ENCODE measurements at places on chromosomes 3 and 15.
A peak's percentile ranks its signal among the peaks of the same experiment; 100 is the strongest.

GRCh38 chr3:65828706-65829105, 210.0 kb downstream of the MAGI1 start:
- no peak overlapping the region for H3K4me3 ChIP-seq
- DNase-seq, result no peak
- no peaks in the 10 kb centered on the region for H3K27me3 ChIP-seq

DNA sequence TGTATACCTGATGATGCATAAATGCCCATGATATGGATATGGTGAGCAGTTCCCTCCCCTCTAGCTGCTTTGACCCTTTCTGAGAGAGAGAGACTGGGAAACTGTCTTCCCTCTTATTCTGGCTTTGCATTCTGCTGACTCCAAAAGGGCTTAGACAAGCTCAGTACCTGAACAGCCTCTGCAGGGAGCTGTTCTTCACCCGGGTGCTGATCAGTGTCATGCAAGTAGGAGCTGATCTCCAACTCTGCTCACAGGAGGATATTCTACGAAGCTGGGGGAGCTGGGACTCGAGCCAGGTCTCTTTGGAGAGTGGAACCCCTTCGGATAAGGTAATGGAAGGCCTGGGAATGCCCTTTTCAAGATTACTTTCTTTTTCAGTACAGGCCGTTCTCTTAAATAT, 237.1 kb downstream of the RYR3 start:
- no peaks in the 10 kb centered on the region for H3K4me1 ChIP-seq
- no peak for DNase-seq
- no peak overlapping the region for H3K4me3 ChIP-seq
- no peak overlapping the region for H3K27ac ChIP-seq
- H3K27me3 ChIP-seq, result no peaks in the 10 kb centered on the region

GRCh38 chr3:187744169-187745151, 808 bp downstream of the BCL6 start:
- H3K27ac ChIP-seq, result peak overlapping the region; percentile 99
- peak; percentile 48 for DNase-seq
- peaks cover 32% of the 10 kb centered on the region for H3K4me1 ChIP-seq
- no peaks in the 10 kb centered on the region for H3K36me3 ChIP-seq
- H3K27me3 ChIP-seq, result peaks cover 4% of the 10 kb centered on the region
- H3K4me3 ChIP-seq, result peak overlapping the region; percentile 83

GRCh38 chr15:70514251-70514650, 249.1 kb downstream of the UACA start:
- H3K27me3 ChIP-seq, result no peaks in the 10 kb centered on the region
- H3K4me1 ChIP-seq, result no peaks in the 10 kb centered on the region
- no peak overlapping the region for H3K27ac ChIP-seq
- no peak for DNase-seq
- H3K36me3 ChIP-seq, result no peaks in the 10 kb centered on the region

GRCh38 chr3:133572158-133573053, 1.1 kb upstream of the CDV3 start:
- H3K4me3 ChIP-seq, result peak overlapping the region; percentile 41
- H3K4me1 ChIP-seq, result no peaks in the 10 kb centered on the region
- H3K27me3 ChIP-seq, result no peaks in the 10 kb centered on the region
- peak overlapping the region; percentile 82 for H3K27ac ChIP-seq
- no peak for DNase-seq
- no peaks in the 10 kb centered on the region for H3K36me3 ChIP-seq

DNA sequence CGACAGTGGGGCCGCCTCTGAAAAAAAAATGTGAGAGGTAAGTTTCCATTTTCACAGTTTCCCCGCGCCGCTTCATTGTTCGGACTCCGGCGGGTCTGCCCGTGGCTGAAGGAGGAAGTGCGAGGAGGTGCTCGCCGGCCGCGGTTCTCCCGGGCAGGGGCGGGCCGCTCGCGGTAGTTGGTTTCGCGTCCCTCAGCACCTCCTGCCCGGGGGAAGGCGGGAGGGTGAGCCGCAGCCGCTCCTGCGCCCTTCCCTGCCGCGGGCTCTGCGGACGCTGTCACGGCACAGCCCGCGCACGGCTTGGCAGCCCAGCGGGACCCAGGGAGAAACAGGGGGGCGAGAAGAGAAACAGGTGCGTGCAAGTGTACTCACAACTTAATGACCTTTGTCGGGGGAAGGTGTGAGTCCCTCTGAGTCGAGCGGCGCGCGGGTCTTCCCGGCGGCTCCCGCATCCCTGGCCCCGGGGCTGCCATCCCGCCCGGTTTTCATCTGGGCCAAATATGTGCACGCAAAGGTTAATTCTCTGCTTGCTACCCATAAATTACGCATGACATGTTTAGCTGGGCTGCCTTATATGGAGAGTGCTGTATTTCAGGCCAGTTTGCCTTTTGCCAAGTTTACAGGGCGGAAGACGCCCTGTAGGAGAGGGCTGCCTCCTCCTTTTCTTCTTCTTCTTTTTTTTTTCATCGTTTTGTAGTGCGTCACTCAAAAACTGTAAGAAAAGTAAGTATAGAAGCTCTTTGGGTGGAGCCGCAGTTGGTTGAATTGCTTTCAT, 514 bp downstream of the MBNL1 start:
- H3K27me3 ChIP-seq, result no peaks in the 10 kb centered on the region
- H3K4me1 ChIP-seq, result peaks cover 5% of the 10 kb centered on the region
- peak overlapping the region; percentile 95 for H3K4me3 ChIP-seq
- H3K27ac ChIP-seq, result peak overlapping the region; percentile 98
- no peaks in the 10 kb centered on the region for H3K36me3 ChIP-seq
- DNase-seq, result peak; percentile 82

GRCh38 chr15:48966595-48967301, 3.0 kb upstream of the SHC4 start:
- no peaks in the 10 kb centered on the region for H3K27me3 ChIP-seq
- no peak overlapping the region for H3K4me3 ChIP-seq
- H3K27ac ChIP-seq, result no peak overlapping the region
- no peak for DNase-seq
- H3K36me3 ChIP-seq, result no peaks in the 10 kb centered on the region

DNA sequence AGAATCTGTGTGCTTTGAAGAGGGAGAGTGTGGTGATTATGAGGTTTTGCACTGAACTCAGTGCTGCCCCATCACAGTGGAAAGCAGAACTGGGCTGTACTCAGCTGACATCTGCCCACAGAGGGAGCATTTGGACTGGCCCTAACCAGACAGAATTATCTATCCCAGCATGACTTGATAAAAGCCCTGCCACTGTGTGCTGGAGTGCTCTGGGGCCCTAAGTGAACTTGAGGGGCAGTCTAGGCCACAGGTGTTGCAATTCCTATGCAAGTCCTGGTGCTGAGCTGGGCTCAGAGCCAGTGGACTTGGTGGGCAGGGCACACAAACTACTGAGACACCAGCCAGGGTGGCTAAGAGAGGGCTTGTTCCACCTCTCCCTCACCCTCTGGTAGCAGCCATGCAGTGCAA, 269.2 kb upstream of the CTNNB1 start:
- H3K27ac ChIP-seq, result no peak overlapping the region
- H3K27me3 ChIP-seq, result no peaks in the 10 kb centered on the region
- no peak overlapping the region for H3K4me3 ChIP-seq
- H3K36me3 ChIP-seq, result no peaks in the 10 kb centered on the region
- no peak for DNase-seq
- H3K4me1 ChIP-seq, result no peaks in the 10 kb centered on the region

DNA sequence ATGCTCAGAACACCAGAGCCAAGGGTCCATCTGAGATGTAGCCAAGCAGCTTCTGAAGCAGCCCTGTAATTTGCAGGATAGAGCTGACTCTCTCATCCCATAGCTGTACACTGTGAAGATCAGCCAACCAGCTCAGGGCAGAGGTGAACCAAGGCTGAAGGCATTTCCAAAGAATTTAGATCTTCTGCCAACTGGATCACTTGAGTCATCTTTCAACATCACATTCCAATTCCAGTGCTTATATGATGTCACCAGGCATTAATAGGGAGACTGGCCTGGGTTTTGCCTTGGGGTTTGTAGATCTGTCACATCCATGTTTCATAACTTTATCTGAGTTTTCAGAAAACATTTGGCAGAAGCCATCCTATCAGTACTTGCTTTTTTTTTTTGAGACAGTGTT, 98.2 kb downstream of the NR2F2 start:
- DNase-seq, result no peak
- no peak overlapping the region for H3K27ac ChIP-seq
- no peaks in the 10 kb centered on the region for H3K36me3 ChIP-seq
- no peak overlapping the region for H3K4me3 ChIP-seq

DNA sequence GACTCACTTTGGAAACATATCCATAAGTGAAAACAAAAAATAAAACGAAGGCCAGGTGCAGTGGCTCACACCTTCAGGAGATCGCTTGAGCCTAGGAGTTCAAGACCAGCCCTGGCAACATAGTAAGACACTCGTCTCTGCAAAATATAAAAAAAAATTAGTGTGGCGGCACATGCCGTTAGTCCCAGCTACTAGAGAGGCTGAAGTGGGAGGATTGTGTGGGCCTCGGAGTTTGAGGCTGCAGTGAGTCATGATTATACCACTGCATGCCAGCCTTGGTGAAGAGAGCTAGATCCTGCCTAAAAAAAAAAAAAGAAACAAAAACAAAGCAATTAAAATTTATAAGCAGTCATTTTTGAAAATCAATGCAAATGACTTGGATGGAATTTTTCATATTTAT, 54.7 kb upstream of the NANOGP8 start:
- H3K27me3 ChIP-seq, result no peaks in the 10 kb centered on the region
- no peak overlapping the region for H3K27ac ChIP-seq
- DNase-seq, result no peak
- no peaks in the 10 kb centered on the region for H3K36me3 ChIP-seq
- no peaks in the 10 kb centered on the region for H3K4me1 ChIP-seq

GRCh38 chr3:126952983-126953660, 29.8 kb upstream of the PLXNA1 start:
- H3K36me3 ChIP-seq, result peaks cover 27% of the 10 kb centered on the region
- no peak overlapping the region for H3K27ac ChIP-seq
- DNase-seq, result no peak
- no peak overlapping the region for H3K4me3 ChIP-seq

GRCh38 chr3:42179110-42179725, 86.8 kb downstream of the CCK start:
- peak; percentile 40 for DNase-seq
- H3K27me3 ChIP-seq, result no peaks in the 10 kb centered on the region
- no peak overlapping the region for H3K4me3 ChIP-seq

GRCh38 chr15:62546628-62547027, 381.5 kb upstream of the C2CD4B start:
- H3K4me3 ChIP-seq, result no peak overlapping the region
- H3K4me1 ChIP-seq, result peaks cover 9% of the 10 kb centered on the region
- peak overlapping the region; percentile 35 for H3K27ac ChIP-seq
- no peaks in the 10 kb centered on the region for H3K27me3 ChIP-seq
- H3K36me3 ChIP-seq, result no peaks in the 10 kb centered on the region

- no peaks in the 10 kb centered on the region for H3K36me3 ChIP-seq
- no peaks in the 10 kb centered on the region for H3K27me3 ChIP-seq
These were observed 105.3 kb upstream of the C2CD4B start for GRCh38 chr15:62270216-62270921.

DNA sequence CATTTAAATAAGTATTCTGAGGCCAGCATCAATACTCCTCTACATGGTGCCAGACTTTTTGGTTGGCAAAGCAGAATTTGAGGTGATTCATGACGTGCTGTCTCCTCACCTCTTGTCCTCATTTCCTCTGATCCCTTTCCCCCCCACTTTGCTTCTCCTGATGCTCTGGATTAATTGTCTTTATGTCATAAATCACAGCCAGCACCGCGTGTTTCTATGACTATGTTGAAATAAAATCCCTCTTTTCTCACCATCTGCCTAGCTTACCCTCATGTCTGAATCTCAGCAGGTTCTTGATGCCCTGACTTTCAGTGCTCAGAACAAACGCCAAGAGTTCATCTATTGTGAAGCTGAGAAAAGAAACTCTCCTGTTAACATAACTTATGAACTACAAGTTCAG, 19.7 kb upstream of the PTPRG start:
- H3K27ac ChIP-seq, result no peak overlapping the region
- H3K27me3 ChIP-seq, result no peaks in the 10 kb centered on the region
- H3K4me3 ChIP-seq, result no peak overlapping the region
- no peaks in the 10 kb centered on the region for H3K4me1 ChIP-seq
- DNase-seq, result no peak
- no peaks in the 10 kb centered on the region for H3K36me3 ChIP-seq

DNA sequence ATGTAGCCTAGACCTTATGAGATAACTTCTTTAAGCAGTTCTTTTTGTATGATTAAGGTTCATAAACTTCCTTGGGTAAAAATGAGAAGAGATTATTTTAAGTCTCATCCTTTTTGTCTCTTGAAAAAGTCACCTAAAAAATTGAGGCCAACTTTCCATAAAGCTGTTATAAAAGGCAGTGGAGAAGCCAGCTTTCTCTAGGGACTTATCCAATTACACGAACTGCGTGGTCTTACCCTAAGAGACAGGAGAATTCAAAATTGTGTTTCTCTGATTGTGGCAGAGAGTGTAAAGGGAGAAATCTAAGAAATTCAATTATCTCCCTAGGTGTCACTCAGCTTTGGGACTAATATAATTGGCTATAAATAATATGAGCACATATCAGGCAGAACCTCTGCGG, 262.0 kb downstream of the SHOX2 start:
- no peaks in the 10 kb centered on the region for H3K4me1 ChIP-seq
- H3K27me3 ChIP-seq, result no peaks in the 10 kb centered on the region
- no peaks in the 10 kb centered on the region for H3K36me3 ChIP-seq
- no peak overlapping the region for H3K27ac ChIP-seq

DNA sequence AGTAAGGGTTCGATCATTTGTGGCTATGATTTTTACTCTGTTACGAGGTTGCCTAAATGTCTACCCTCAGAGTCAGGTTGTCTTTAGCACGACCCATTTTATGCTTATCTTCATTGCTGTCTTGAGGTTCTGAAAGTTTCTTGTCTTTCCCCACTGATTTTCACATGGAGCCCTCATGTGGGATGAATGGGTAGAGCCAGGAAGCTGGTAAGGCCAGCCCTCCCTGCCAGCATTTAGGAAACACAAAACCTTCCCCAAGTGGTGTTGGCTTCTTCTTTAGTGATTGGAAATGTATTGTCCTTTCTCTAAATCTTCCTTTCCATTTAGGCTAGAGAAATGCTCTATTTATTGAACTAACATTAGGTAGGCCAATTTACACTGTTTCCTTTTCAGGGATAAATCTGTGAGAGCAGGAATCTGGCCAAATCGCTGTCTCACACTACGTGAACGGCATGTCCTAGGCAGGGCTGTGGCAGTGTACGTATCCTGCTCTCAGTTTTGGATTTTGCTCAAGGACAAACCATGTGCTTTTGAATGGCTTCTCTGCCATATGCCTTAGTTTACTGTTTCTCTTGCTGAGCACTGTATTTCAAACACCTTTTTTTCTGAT, 43.7 kb downstream of the MYZAP start:
- H3K36me3 ChIP-seq, result no peaks in the 10 kb centered on the region
- H3K4me3 ChIP-seq, result no peak overlapping the region
- no peaks in the 10 kb centered on the region for H3K27me3 ChIP-seq

Measured in spinal cord (tissue), 10 donors.